ENCODE measurements at places on chromosomes 2 and 18.

DNA sequence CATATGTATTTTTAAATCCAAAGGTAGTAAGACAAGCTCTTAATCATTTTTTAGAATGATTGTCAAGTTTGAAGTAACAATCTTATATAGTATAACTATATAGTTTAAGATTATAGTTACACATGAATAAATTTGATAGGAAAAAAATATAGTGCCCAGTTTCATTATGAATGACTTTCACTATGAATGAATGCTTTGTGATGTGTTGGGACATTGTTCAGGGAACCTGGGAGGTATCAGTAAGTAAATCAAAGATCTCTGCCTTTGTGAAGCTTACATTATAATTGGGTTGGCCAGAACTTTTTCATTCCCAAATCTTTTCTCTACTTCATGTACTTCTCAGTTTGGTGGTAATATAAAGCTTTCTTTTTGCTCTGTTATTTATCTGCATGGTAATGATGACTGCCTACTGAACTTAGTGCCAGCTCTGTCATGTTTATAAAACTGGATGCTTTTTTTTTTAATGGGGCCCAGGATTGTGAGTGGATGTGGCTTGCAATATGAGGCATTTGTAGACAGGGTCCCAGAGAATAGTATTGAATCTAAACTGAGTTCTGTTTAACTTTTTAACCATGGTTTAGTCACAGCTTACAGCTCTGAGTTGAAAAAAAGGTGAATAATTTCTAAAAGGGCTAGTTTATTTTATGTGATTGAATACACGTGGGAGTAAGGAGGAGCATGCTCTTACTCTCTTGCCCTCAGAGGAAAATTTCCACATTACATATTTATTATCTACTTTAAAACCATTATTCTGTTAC, 23.3 kb downstream of the GLS start:
- no peak for DNase-seq

DNA sequence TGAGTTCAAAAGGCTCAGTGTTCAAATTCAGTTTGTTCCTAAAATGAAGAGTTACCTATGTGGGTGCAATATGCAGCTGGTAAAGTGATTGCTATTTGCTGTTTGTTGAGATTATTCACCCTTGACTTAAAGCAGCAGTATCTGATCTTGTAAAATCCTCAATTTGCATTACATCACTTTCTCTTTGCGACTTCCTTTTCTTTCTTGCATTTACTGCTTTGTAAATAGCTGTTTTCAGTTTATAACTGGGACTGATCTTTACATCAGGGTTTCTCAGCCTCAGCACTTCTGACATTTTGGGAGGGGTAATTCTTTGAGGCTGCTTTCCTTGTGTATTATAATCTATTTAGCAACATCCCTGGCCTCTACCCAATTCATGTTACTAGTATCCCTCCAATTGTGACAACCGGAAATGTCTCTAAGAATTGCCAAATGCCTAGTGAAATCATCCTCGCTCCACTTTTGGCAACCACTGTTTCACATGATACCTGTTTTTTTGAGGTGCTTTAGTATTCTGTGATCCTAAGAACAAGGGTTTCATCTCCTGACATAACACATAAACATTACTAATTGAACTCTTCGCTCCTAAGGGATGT, 12.1 kb upstream of the ERCC3 start:
- DNase-seq = no peak

GRCh38 chr2:158797963-158798700, 3.0 kb downstream of the DAPL1 start:
- no peak for DNase-seq

DNA sequence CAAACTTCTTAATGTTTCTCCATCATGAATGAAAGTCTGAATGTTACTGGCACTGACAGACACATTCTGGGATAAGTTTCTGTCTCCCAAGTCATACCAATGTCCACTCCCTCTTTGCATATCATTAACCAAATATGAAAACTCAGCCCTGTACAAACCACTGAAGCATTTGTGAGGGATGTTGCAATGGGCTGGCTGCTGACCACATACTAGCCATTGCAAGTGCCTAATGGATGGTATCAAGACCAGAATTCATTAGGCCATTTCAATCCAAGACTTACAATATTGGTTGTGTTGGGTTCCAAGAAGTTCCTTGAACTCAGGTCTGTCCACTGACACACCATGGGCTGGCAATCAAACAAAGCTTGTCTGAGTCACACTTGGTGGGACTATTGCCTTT, 73.8 kb downstream of the CBLN2 start:
- no peak for DNase-seq

DNA sequence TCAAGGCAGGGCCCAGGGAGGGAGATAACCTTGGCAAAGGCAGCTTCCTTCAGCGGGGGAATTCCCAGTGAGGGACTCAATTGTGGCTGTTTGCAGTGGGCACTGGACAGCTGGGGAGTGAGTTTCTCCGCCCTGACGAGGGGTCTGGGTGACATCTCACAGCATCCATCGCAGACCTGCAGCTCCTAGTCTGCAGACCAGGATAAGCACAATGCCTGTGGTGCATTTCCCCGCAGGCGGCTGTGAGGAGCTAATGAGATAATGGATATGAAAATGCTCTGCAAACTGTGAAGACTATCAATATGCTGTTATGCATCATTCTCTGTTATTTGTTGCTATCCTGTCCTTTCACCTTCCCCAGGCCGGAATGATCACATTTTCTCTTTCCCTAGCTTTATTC, 30.0 kb upstream of the CYP1B1 start:
- no peak for DNase-seq

GRCh38 chr2:189999661-190000060, 62.9 kb downstream of the MSTN start:
- DNase-seq = no peak

GRCh38 chr2:214035091-214035852, 375.6 kb upstream of the VWC2L start:
- no peak for DNase-seq

- DNase-seq = no peak
Measured at GRCh38 chr2:190441564-190441963, 33.4 kb downstream of the MFSD6 start.

DNA sequence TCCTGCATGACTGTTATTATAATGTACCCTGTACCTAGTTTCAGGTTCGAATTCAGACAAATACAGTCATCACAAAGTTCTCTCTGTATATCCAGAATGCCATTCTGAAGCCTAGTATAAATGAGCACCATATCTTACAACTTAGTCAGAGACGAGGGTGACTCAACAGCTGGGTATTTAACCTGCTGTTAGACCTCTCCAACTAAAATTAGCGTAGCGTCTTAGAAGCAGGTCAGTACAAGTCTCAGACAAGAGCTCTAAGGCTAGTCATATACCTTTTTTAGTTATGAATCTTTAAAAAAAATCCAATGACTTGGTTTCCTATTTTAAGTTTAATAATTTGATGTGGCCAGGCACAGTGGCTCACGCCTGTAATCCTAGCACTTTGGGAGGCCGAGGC, 74.1 kb downstream of the CABYR start:
- DNase-seq = no peak

GRCh38 chr2:203869223-203870042, 1.9 kb downstream of the CTLA4 start:
- DNase-seq = peak; percentile 20

DNA sequence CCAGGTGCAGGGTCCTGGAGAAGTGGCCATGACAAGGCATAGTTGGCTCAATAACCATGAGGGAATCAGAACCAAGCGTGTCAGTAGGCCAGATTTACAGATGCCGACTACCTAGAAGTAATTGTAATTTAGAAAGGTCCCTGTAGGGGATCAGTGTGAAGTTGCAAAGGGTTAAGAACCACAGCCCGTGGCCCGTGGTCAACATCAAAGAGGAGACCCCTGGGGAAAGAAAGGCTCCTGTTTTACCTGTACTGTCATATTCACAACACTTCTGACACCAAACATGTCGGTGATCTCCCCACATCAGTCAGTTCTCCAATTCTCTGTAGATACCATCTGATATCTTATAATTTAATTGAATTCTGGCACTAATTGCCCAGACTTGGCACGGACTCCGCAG, 31.0 kb downstream of the SP100 start:
- no peak for DNase-seq

GRCh38 chr2:15923597-15923996, 16.8 kb upstream of the MYCN start:
- DNase-seq = no peak

DNA sequence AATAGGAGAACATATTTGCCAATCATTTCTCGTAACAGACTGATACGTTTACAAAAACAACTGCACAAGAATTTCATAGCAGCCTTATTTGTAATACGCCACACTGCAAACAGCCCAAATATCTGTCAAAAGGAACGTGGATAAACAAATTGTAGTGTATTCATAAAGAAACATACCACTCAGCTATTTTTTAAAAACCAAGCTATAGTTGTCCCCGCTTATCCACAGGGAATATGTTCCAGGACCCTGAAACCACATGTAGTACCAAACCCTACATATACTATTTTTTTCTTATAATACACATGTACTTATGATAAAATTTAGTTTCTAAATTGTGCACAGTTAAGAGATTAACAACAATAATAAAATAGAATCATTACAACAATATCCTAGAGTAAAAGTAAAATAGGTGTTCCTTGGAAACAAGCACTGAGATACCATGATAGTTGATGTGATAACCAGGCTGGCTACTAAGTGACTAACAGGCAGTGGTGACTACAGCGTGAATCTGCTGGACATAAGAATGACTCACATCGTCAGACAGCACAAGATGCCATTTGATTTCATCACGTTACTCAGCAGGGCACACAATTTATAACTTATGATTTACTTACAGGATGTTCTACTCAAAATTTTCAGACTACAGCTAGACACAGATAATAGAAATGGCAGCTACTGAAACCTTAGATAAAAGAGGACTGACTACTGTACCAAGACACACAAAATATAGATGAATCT, 367.4 kb downstream of the NCKAP5 start:
- DNase-seq = no peak

DNA sequence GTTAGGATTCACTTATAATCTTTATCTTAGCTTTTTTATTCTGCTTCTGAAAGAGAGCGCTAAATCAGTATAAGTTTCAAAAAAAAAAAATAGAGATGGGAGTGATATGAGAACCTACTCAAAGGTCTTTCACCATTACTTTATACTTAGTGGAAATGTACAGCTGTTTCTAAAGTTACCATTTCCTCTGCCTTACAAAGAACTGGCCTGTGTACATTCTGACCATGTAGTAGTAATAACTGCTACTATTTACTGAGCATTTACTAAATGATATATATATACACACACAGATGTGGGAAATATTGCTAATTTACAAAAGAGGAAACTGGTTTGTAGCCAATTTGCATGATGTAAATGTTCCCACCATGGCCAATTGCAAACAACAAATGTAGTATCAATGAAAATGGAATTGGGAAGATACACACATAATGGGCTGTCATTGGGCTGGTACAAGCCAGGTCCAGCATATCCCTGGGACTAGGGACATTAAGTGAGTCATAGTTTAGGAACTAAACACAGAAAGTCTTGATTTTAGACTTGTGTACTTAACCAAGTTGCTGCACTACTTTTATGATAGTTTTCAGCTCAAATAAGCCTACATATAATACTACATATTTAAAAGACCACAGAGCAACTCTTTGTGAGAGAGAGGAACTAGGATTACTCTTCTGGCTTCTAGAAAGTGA, 67.1 kb downstream of the DYNC1I2 start:
- DNase-seq = no peak

GRCh38 chr2:19119326-19120001, 239.0 kb downstream of the OSR1 start:
- DNase-seq = no peak

GRCh38 chr2:43131051-43131889, 95.1 kb downstream of the ZFP36L2 start:
- DNase-seq = peak; percentile 62

- DNase-seq = no peak
Measured at GRCh38 chr2:95275601-95276243, 1.5 kb downstream of the PROM2 start.

DNA sequence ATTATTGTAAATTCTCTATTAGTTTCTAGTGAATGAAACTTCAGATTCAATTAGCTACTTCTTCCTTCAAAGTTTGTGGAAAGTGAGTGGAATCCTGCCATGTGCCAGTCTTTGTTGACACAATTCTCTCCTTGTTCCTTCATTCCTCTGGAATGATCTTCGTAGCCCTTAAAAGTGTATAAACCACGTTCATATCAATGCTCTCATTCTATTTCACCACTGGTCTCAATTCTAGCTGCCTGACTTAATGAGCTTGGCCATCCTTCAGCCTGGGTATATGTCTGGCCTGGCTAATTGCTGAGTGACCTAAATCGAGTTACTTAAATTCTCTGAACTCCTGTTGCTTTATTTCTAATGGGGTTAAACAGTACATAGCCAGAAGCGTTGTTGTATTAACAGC, 43.5 kb downstream of the INSIG2 start:
- no peak for DNase-seq

DNA sequence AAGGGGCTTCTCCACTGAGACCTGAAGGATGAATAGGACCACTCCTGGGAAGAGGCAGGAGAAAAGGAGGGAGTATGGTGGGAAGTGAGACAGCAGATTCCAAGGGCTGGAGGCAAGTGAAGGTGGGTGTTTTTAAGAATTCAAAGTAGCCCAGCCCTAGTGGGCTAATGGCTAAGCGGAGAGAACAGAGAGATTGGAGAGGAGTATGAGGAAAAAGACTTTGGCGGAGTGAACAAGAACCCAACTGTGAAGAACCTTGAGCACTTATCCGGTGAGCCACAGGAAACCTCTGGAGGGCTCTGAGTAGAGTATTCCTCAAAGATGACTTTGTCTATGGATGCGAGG, 142.6 kb downstream of the COPS8 start:
- DNase-seq = no peak

DNA sequence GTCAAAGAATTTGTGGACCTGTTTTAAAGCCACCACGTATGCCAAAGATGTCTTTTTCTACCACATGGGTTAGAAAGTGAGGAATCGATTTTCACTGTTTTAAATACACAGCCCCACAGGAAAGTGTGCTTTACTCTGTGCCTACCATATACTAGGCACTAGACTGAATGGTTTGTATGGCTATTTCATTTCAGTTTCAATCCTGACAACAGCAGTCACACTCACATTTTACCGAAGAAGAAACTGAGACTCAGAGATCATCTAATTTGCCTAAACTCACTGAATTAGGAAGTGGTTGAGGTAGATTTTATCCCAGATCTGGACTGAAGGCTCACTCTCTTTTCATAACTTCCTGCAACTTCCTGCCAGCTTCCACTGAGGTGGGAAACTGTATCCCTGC, 176.4 kb downstream of the ALK start:
- DNase-seq = no peak

- DNase-seq = no peak
Measured at GRCh38 chr2:2898744-2899143, 478.9 kb downstream of the EIPR1 start.

DNA sequence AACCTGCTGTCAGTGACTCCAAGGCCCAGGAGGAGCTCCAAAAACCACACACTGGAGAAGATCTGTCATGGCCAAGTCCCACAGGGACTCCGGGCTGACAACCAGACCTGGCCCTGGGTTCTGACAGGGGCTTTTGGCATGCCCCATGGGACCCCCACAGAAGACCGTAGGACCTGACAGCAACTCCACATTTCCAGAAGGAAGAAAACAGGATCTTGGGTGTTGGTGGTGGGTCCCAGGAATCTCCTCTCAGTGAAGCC, 275.9 kb upstream of the HS6ST1 start:
- DNase-seq = no peak

Data from stimulated activated CD8-positive, alpha-beta memory T cell treated with anti-CD3 and anti-CD28 coated beads, Interleukin-4, amount 100 ng/mL, for 1 hour (primary cell).